Right atrium auricular region (tissue), 2 donors: ENCODE measurements at places on chromosomes 5 and 9. TPM values are rescaled to one million over a fixed set of nuclear protein-coding genes. Genes with fewer than 3 reads are reported as not detected.

- no peaks in the 10 kb centered on the region for H3K36me3 ChIP-seq
- no peaks in the 10 kb centered on the region for H3K27me3 ChIP-seq
- DNase-seq, result no peak
- no peak overlapping the region for H3K4me3 ChIP-seq
- no peaks in the 10 kb centered on the region for H3K4me1 ChIP-seq
Observed at GRCh38 chr9:126157826-126158587, 168.6 kb upstream of the MVB12B start.

DNA sequence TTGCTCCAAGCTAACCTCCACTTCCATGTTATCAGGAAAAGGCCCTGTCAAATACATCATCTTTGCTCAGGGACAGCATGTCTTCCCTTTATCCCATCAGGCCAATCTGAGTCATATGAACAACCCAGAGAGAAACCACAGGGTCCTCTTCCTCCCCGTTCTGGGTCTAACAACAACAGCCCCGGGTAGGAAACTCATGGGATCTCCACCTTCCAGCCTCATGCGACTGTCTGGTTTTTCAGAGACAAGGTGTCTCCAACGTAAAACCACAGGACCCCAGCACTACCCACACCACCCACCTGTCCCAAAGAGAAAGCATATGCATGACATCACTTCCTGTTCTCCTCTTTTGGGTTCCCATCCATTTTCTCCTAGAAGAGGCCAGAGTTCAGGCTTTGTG is 217.9 kb downstream of the ENC1 start:
- H3K4me1 ChIP-seq, result no peaks in the 10 kb centered on the region
- DNase-seq, result no peak
- no peak overlapping the region for H3K27ac ChIP-seq
- no peaks in the 10 kb centered on the region for H3K27me3 ChIP-seq
- H3K4me3 ChIP-seq, result no peak overlapping the region
- no peaks in the 10 kb centered on the region for H3K36me3 ChIP-seq

- DNase-seq, result no peak
- H3K36me3 ChIP-seq, result no peaks in the 10 kb centered on the region
- no peaks in the 10 kb centered on the region for H3K27me3 ChIP-seq
- no peak overlapping the region for H3K27ac ChIP-seq
Observed at GRCh38 chr5:80644900-80645299, 9.6 kb upstream of the MSH3 start.

- no peak overlapping the region for H3K4me3 ChIP-seq
- H3K27me3 ChIP-seq, result no peaks in the 10 kb centered on the region
- DNase-seq, result no peak
Observed at GRCh38 chr9:28970241-28970654, 1397.0 kb upstream of the C9orf72 start.

The ITGA2 gene
- 2.3 TPM for total RNA-seq

DNA sequence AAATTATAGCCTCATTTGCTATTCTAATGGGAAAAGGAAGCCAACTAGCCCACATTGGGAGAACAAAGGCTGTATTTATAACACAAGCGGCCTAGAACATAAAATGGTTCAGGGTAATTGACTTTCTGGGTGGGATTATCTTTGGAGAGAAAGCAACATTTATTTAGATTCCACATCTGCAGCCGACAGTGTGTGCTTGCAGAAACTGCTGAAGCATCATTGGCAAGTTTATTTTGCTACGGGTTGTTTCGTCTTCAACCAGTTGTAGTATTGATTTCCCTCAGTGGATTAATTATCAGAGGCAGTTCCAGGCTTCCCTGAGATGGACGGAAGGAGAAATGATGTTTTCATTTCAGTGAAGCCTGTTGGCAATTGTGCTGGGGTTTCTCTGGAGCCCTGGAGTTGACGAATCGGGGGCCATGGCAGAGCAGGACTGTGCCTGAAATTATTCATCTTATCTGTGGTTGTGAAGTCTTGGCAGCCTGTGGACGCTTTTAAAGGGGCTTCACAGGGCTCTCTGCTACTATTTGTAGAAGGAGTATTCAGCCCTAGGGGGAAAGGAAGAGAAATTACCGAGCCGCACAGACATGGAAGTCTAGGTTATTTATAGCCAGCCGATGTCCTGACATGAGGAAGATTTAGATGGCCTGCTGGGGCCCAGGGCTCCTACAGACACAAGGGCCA is 290.6 kb upstream of the IRX4 start:
- DNase-seq, result no peak
- no peak overlapping the region for H3K4me3 ChIP-seq
- H3K27me3 ChIP-seq, result no peaks in the 10 kb centered on the region
- H3K4me1 ChIP-seq, result no peaks in the 10 kb centered on the region
- H3K27ac ChIP-seq, result no peak overlapping the region
- no peaks in the 10 kb centered on the region for H3K36me3 ChIP-seq

DNA sequence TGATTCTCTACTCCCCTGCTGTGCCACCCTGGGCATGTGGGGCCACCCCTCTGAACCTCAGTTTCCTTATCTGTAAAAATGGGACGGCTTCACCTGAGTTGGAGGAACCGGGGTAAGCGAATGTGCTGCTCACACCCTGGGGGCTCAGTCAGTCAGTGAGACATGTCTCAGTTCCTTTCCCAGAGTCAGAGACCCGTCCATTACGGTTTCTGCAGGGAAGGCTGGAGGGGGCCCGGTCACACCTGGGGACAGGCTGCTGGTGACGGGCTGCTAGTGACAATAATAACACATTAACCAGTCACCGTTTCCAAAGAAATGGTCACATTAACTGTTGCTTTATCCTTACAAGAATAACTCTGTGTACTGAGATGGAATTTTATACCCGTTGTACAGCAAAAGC is 282.4 kb downstream of the NSG2 start:
- H3K27me3 ChIP-seq, result no peaks in the 10 kb centered on the region
- H3K27ac ChIP-seq, result no peak overlapping the region
- H3K4me3 ChIP-seq, result no peak overlapping the region
- DNase-seq, result no peak
- H3K36me3 ChIP-seq, result no peaks in the 10 kb centered on the region

DNA sequence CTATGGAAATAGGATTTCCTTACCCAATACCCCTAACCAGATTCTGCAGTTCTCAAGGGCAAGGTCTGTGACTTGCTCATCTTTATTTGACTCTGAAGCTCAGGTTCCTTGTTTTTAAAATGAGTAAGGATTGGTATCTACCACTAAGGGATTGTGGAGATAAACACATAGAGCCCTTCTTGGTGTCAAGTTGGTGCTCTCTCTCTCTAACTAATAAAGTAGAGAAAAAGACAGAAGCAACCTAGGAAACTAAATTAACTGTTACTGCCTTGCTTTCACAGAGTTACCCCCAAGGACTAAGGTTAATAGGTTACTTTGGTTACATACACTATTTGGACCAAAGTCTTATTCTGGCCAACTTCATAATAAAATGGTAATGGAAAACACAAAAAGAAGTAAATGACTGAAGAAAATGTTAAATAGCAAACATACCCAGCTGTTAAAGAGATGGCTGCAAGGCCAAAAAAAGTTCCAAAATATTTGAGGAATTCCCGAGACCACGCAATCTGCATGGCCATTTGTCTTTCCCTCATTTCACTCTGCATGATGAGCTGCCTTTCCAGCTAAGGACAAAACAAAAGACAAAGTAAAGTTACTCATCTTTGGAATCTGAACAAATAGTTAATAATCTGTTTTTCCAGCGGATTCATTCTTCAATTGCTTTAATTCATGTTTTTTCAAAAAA is 21.8 kb upstream of the RLN1 start:
- no peak overlapping the region for H3K4me3 ChIP-seq
- H3K36me3 ChIP-seq, result no peaks in the 10 kb centered on the region
- H3K27me3 ChIP-seq, result no peaks in the 10 kb centered on the region
- no peak for DNase-seq

- no peak overlapping the region for H3K4me3 ChIP-seq
- no peak overlapping the region for H3K27ac ChIP-seq
- H3K4me1 ChIP-seq, result no peaks in the 10 kb centered on the region
- no peak for DNase-seq
Observed at GRCh38 chr5:12611132-12611531, 706.9 kb upstream of the CTNND2 start.

DNA sequence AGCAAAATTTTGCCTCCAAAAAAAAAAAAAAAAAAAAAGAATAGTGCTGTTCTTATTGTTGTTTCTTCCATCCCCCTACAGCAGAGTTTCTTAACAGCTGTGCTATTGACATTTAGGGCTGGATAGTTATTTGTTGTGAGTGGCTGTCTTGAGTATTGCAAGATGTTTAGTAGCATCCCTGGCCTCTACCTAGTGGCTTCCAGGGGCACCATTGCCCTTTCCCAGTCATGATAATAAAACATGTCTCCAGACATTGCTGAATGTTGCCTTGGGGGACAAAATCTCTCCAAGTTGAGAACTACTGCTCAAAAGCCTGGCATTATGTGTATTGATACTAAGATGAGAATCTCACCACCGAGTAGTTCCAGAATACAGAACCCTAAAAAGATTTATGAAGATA is 108.7 kb downstream of the PALM2AKAP2 start:
- DNase-seq, result no peak
- no peak overlapping the region for H3K4me3 ChIP-seq
- H3K36me3 ChIP-seq, result peaks cover 7% of the 10 kb centered on the region
- no peaks in the 10 kb centered on the region for H3K27me3 ChIP-seq
- H3K27ac ChIP-seq, result peak overlapping the region; percentile 69
- peaks cover 52% of the 10 kb centered on the region for H3K4me1 ChIP-seq
